RWPE1 (cell line): ENCODE measurements at places on chromosomes 12 and 14.

DNA sequence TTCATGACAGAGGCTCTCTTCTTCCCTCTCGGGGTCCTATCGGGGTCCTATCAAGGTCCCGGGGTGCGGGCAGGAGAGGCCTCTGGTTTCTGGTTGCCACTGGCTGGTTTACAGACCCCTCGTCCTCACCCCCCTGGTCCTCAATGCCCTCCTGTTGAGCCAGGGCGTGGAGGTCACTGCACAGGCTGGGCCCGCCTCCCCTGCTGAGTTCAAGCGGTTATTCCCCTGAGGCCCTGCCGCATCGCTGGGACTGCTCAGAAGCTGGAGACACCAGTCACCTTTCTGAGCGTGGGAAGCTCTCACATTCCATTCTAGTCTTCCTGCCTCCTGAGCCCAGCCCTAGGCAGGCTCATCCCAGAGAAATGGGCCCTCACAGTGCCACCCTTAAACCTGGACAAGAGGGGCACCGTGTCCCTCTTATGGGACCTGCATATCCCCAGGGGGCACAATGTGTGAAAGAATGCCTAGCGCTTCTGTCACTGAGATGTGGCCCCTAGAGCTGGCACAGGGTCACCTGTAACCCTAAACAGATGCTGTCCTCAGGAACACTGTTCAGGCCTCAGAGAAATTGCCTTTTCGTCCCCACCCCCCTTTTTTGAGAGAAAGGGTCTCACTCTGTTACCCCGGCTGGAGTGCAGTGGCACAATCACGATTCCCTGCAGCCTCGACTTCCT is 177.7 kb upstream of the RGS6 start:
- DNase-seq = peak; percentile 4

DNA sequence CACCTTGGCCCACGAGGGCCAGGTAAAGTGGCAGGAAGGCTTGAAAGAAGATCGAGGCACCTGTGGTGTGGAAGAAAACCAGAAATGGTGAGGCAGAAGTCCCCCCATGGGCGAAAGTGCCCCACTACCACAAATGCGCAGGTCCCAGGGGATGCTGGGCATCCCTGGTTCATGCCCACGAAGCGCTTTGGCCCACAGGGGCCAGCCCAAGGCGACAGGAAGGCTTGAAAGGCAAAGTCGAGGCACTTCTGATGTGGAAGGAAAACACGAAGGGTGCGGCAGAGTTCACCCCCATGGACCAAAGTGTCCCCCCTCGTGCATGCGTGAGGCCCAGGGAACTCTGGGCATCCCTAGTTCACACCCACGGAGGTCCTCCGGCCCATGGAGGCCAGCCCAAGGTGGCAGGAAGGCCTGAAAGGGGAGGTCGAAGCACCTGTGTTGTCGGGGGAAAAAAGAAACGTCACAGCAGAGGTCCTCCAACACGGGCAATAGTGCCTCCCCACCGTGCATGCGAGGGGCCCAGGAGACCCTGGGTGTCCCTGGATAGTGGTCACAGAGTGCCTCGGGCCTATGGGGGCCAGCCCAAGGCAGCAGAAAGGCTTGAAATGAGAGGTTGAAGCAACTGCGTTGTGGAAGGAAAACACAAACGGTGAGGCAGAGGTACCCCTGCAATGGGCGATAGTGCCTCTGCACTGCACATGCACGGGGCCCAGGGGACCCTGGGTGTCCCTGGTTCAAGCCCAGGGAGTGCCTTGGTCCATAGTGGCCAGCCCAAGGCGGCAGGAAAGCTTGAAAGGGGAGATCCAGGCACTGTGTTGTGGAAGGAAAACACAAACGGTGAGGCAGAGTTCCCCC is 373.9 kb downstream of the ALG10 start:
- no peak for DNase-seq

GRCh38 chr12:103969391-103969790 is 3.7 kb downstream of the TDG start:
- DNase-seq = no peak

DNA sequence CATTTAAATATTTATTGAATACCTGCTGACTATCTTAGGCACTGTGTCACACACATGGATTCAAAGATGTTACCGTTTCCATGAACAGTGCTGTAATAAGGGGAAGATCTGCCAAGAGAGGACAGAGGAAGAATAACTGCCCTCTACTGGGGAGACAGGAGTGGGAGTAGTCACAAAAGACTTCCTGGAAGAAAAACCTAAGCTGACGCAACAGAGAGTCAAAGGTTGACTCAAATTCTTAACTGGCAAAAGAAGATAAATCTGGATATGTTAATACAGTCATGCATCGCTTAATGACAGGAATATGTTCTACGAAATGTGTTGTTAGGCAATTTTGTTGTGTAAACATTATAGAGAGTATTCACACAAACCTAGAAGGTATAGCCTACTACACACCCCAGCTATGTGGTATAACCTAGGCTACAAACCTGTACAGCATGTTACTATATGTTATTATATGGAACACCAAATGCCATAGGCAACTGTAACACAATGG is 51.5 kb downstream of the DCAF5 start:
- DNase-seq = peak; percentile 36

DNA sequence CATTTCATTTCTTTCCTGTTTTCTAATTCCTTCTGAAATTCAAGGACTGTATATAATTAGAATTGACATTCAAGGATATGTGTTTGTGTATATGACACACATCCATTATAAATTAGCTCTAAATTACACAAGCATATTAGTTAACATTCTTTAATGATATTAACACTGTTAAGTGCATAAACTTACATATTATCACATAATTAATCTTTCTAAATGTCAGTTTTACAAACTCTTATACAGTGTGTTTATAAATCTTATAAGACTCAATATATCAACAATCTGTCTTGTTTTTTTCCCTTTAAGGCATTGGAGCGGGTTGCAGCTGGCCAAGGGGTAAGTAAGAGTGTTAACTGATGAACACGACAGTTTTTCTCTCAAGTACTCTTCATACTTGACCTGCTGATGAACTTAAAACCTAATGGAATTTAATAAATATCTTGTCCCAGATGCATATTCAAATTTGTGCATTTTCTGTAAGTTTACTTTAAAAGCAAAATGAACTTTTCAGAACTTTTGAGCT is 76.1 kb downstream of the METTL25 start:
- DNase-seq = no peak

GRCh38 chr12:71942703-71943102 is 4.1 kb downstream of the TPH2 start:
- no peak for DNase-seq

- no peak for DNase-seq
These were observed 755.4 kb upstream of the MDGA2 start for GRCh38 chr14:48430805-48431204.

GRCh38 chr12:120276734-120277133 is 11.2 kb upstream of the PXN start:
- DNase-seq = no peak

- DNase-seq = no peak
These were observed 90.1 kb upstream of the CPSF6 start for GRCh38 chr12:69149270-69149669.

GRCh38 chr12:102026728-102027127 is 35.1 kb downstream of the WASHC3 start:
- no peak for DNase-seq

DNA sequence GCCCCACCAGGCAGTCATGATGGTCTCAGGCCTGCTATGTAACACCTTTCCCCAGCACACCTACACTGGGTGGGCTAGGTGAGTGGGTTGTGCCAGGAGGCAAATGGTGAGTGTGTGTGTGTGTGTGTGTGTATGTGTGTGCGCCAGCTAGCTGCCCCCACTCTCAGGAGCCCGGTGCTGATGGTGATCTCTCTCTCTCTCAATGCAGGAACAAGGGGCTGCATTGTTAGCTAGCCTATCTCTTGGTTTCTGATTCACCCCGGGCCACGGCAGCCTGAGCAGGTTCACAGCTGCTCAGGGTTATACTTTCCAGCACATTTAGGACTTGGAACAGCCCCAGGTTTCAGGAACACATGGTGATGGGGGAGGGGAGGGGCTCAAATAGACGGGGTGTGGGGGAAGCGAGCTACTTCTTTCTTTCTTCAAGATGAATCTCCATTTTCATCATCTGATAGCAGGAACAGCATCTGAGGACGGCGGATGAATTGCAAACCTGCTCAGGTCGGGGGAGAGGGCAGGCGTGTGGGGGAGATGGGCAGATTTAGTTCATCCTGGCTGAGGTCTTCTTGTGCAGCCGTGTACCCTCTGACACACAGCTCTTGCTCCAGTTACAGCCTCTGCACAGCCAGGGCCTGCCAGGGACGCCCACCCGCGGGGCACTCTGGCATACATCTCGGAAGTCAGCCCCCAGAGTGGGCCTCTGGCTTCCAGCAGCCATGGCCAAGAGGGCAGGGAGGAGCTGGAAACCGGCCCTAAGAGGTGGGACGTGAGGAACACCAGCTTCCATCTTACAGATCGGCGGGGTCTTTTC is 137.6 kb downstream of the ZFP36L1 start:
- no peak for DNase-seq

DNA sequence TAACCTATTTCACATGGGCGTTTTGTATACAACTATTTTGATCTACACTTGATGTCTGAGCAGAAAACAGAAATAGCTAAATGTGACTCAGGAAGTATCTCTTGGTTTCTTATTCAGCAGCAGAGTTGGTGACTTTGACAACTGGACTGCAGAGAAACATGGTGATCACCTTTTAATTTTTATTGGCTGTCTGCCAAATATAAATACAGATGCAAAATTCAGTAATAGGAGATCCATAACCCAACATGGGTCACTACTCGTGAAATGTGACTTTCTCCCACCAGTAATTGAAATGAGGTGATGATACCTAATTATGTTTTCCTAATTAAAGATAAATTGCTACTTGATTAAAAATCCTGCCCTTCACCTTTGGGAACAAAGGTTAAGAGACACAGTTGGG is 487.1 kb downstream of the NELL2 start:
- DNase-seq = no peak

GRCh38 chr12:81440001-81440400 is 319.1 kb downstream of the PPFIA2 start:
- no peak for DNase-seq

- no peak for DNase-seq
These were observed 98.5 kb upstream of the SLC24A4 start for GRCh38 chr14:92224358-92224954.

DNA sequence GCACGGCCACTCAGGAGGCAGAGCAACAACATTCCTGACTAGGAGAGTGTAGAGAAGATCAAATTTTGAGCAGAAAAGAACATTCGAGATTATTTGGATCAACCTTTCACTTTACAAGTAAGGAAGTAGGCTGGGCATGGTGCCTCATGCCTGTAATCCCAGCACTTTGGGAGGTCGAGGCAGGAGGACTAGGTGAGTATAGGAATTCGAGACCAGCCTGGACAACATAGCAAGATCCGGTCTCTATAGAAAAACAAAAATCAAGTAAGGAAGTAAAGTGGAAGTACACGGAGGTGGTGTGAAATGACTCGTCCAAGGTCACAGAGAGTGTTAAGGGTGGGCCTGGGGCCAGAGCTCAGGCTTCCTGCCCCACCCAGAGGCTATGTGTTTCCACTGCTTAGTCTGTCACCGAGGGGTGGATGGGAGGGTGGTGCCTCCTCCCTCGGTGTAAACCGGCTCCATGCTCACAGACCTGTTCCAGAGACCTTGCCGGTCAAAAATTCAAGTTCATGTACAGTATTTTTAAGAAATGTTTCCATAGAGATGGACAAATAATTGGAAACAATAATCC is 51.9 kb downstream of the MAP1LC3B2 start:
- no peak for DNase-seq

GRCh38 chr12:9646794-9647781 is 22.4 kb upstream of the CLEC2D start:
- no peak for DNase-seq

GRCh38 chr14:90397425-90398314 is 841 bp downstream of the CALM1 start:
- peak; percentile 70 for DNase-seq

DNA sequence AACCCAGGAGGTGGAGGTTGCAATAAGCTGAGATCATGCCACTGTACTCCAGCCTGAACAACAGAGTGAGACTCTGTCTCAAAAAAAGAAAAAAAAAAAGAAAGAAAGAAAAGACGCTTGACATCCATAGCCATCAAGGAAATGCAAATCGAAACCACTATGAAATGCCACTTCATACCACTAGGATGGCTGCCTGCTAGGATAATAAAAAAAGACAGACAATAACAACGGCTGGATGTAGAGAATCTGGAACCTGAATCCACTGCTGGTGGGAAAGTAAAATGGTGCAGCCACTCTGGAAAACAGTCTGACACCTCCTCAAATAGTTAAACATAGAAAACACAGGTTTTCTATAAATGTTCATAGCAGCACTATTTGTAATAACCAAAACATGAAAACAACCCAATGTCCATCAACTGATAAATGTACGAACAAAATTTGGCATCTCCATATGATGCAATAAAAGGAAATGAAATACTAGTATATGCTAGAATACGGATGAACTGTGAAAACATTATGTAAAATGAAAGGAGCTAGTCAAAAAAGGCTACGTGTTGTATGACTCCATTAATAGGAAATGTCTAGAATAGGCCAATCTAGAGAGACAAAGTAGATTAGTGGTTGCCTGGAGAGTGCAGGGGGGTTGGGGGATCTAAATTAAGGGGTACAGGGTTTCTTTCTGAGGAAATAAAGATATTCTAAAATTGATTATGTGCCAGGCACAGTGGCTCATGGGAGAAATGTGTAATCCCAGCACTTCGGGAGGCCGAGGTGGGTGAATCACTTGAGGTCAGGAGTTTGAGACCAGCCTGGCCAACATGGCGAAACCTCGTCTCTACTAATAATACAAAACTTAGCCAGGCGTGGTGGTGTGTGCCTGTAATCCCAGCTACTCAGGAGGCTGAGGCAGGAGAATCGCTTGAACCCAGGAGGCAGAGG is 9.7 kb downstream of the WSB2 start:
- no peak for DNase-seq

DNA sequence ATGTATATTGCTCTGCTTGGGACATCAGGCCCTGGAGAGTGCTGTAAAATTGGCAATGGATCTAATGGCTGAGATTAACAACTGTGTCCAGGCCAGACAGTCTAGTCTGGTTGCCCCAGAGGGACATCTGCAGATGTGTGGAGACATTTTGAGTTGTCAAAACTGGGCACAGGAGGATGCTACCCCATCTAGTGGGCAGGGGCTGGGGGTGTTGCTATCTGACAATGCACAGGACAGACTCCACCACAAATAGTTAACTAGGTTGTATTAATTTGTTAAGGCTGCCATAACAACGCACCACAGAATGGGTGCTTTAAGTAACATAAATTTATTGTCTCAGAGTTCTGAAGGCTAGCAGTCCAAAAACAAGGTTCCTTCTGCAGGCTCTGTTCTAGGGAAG is 302.5 kb upstream of the AMIGO2 start:
- no peak for DNase-seq
